ENCODE measurements at places on chromosomes 7 and 10.

DNA sequence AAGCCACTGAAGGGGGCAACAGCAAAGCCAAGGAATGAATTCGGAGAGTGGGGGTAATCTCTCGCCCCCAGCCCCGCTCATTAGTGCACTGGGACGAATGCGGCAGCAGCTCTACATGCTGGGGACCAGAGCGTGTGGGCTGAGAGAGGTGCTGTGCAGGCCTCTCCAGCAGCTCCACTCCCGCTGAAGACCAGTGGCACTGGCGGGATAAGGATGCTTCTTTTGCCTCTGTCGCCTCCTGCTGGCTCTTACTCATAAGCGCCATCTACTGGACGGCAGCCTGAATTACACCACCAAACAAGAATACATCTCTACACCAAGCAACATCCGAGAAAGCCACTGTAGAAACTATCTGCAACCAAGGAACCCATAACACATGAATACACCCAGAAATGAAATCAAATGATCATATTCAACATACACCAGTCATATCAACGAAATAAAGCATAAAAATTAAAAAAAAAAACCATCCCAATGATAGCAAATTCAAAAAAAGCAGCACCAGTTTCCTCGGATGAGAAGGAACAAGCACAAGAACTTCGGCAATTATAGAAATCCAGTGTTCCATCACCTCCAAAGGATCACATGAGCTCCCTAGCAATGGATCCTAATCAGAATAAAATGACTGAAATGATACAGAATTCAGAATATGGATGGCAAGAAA, 79.0 kb upstream of the TMEM168 start:
- peak; percentile 41 for DNase-seq

DNA sequence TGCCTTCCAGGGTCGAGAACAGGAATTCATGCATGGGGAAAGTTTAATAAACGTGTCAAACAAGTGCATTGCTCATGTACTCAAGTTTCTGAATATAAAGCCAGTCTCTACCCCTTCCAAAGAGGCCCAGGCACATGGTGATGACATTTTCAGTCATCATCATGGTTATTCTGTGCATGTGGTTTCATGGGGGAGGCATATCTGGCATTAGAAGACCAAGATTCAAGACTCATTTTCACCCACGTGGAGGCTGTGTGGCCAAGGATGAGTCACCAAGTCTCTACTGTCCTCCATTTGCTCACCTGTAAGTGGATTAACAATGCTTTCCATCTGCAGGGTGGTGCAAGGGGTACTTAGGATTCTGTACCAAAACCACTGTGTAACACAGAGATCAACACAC, 34.0 kb upstream of the CNPY1 start:
- DNase-seq: no peak

DNA sequence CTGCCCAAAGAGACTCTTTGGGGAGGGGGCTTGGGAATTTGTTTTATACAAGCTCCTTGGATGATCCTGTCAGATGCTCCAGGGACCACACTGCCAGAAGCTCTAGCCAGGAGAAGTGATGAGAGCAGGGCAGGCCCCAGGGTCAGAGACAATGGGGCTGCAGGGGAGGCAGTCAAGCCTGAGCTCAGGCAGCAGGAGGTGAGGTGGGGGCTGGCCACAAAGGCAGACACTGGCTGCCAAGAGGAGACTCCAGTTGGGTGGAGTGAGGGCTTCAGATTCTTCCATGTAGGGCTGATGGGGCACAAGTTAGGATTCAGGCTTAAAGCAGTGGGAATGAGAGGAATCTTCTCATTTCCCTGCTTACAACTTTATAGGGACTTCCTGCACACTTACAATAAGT, 35.6 kb upstream of the LOXL4 start:
- DNase-seq: no peak

- no peak for DNase-seq
These were observed 128.7 kb downstream of the AGMO start for GRCh38 chr7:15433151-15433550.

- peak; percentile 89 for DNase-seq
These were observed 158.0 kb upstream of the ITGB1 start for GRCh38 chr10:33115738-33116719.

DNA sequence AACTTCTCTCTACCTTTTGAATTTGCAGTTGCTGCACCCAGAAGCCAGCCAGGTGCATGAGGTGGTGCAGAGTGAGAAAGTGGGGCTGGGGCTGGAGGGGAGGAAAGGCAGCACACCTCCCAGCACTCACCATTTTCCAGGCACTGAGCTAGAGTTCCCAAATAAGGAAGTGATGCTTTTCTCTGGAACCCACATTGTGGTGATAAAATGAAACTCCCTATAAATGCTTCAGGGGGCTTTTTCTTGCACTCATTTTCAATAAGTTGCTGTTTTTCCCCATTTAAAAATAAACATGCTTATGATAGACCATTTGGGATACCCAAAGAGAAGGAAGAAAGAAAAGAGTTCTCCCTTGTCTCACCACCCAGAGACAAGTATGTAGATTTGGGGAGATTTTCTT, 42.8 kb upstream of the TNS3 start:
- DNase-seq: no peak
